Fibroblast of the aortic adventitia (primary cell): ENCODE measurements at places on chromosomes 7 and 10.

GRCh38 chr10:98259606-98260315 is 8.2 kb downstream of the LOXL4 start:
- DNase-seq: no peak

GRCh38 chr7:14892961-14893360 is 9.6 kb downstream of the DGKB start:
- no peak for DNase-seq

DNA sequence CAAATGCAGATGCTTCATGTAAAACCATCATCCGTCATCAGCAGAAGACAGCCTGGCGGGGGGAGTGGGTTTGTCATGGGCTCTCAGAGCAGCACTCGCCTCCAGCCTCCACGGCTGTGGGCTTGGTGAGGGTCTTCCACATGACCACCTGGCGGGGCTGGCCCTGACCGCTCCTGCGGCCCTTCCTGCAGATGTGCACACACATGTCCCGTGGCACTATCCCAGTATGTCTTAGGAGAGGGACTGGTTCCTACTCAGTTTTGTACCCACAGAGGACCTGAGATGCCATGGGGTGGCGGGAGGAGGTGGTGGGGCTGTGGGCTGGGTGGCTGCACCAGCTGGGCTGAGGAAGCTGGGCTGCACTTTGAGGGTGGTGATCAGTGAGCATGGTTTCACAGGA is 4.7 kb downstream of the IDI2 start:
- DNase-seq: no peak

GRCh38 chr7:155837126-155837479 is 24.8 kb upstream of the SHH start:
- DNase-seq: no peak

DNA sequence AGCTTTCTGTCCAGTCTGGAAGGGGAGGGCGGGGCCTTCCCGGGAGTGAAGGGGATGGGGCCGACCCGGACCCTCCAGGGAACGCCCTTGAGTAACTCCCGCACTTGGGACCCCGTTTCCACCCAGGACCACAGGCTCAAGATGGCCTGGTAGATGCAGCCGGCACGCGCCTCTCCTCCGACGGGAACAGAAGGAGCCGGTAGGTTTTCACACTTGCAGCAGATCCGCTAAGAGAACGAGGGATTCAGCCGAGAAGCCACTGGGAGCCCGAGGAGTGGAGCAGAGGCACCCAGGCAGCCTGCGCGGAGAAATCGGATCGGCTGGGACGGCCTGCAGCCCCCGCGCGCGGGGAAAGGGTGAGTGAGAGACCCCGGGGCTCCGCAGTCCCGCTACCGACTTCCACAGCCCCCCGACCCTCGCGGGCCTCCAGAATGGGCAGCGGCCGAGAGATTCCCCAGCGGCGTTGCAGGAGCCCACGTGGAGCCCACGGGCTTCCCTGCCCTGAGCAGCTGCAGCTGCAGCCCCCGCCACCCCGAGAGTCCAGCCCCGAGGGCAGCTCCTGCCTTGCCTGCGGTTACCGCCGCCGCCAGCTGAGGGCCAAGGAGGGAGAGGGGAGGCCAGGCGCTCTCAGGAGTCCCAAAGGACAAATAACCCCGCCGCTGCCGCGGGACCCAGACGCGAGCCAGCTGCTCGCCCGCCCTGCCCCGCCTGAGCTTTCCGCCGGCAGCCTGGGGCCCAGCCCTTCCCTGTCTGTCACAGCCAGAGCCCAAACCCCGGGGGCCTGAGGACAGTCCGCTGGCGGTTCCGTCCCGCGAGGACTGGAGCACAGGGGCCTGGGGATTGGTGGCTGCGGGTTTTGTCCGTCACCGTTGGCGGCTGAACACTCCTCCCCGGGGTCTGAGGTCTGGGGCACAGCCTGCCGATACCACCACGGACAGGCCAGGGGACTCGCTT is 21.8 kb downstream of the IFT22 start:
- no peak for DNase-seq

GRCh38 chr7:25886387-25887240 is 265.4 kb upstream of the NFE2L3 start:
- DNase-seq: no peak

DNA sequence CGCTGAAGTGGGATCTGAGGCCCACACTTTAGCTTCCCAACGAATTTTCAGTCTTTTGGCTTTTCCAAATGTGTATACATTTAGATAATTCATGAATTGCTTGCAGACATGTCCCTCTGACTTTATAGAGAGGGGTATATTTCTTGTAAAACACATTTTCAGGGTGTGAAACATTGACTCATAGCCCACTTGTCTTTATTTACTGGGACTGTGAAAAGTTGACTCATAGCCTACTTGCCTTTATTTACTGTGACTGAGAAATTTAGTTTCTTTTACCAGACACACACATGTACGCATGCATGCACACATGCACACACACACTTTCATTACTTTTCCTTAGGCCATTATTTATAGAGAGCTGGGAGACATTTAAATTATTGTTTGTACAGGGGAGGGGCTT is 79.1 kb downstream of the VTI1A start:
- no peak for DNase-seq

- DNase-seq: no peak
Observed at GRCh38 chr7:151575410-151575809, 55.7 kb upstream of the RHEB start.

DNA sequence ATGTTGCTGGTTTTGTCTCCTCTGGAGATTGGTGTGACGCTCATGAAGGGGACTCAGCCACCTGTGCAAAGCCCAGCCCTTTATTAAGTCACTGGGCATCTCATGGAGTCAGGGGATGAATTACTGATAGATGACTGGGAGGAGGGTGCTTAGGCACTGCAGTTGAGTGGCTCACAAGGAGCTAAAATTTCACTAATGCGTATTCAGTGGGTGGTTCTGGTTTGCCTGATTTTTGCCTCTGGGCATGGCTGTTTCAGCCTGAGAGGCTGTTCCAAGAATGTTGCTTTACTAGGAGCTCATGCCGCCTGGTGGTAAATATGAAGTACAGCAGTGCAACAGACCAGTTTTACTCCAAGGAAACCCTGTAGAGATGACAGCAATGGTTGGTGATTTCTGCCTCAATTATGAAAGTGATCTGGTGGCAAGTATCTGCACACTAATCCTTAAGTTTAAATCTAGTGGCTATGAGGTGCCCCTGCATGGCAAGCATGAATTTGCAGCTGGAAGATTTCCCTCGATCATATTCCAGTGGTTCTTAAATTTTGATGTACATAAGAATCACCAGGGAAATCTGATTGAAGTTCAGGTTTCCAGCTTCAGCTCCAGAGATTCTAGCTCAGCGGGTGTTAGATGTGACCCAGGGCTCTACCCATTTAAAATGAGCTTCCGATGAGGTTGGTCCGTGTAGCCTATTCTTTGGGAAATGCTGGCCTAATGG is 19.9 kb downstream of the ACTA2 start:
- DNase-seq: peak; percentile 91

DNA sequence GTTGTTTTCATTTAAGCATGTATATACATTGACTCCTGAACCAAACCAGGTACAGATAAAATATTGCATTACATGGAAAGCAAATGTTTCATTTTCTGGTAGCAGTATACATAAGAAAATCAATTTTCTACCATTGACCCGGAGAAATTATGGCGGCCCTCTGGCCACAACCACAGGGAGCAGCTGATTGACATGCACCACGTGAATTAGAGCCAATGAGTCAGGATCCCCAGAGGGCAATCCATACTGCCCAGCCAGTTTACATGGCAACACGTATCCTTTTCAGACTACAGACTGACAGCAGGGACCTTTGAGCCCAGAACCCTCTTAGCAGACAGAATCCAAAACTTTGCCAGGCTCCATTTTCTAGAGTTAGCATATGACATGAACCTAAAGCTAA is 272.2 kb upstream of the NEBL start:
- no peak for DNase-seq

DNA sequence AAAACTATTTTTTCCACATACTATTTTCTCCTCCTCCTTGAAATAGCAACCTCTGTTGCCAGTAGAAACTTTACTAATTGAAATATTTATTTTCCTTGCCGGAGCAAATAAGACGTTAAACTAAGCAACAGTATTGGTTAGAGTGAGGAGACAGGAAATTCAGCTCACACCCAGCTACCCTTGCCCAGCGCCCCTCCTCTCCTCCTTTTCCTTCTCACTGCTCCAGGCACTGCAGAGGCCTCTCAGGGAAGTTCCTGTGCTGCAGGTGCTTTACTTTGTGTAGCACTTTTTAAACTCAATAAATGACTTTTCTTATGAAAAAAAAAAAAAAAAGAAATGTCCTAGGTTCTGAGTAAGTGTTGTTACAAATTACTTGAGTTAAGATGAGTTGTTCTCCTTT is 134.0 kb downstream of the SEMA3E start:
- no peak for DNase-seq

- peak; percentile 90 for DNase-seq
Observed at GRCh38 chr10:22427890-22428571, 82.7 kb downstream of the SPAG6 start.

DNA sequence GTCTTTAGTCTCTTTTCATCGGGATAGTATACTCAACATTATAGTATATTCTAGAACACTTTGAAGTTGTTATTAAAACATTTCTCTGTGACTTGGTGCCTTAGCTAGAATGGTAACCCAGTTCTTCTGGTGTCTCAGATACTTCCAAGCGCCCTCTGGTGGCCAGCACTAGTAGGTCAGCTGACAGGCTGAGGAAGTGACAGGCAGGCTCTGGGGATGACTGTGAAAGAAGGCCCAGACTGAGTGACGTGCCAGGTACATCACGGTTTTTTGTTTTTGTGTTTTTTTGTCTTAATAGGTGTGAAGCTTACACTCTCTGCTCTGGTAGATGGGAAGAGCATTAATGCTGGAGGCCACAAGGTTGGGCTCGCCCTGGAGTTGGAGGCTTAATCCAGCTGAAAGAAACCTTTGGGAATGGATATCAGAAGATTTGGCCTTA is 5.1 kb downstream of the COMTD1 start:
- peak; percentile 89 for DNase-seq

- no peak for DNase-seq
Observed at GRCh38 chr10:79413196-79413595, 32.2 kb downstream of the ZCCHC24 start.

DNA sequence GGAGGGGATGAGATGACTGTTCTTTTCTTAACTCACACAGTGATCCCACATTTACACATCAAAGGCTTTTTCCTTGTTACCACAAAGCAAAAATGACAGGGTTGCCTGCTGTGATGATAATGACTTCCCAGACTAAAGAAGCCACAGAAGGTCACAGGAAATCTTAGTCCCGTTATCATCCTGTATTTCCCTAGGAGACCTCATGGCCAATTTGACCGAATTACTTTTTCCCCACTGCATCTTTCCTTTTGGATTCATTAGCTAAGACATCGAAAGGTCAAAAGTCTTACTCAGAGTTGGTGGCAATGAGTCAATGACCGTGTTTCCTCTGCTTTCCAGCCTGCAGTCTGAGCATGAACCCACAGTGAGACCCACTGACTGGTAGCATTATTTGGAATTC is 130.1 kb upstream of the INHBA start:
- no peak for DNase-seq

- DNase-seq: no peak
Observed at GRCh38 chr7:12716722-12717121, 29.3 kb downstream of the ARL4A start.

DNA sequence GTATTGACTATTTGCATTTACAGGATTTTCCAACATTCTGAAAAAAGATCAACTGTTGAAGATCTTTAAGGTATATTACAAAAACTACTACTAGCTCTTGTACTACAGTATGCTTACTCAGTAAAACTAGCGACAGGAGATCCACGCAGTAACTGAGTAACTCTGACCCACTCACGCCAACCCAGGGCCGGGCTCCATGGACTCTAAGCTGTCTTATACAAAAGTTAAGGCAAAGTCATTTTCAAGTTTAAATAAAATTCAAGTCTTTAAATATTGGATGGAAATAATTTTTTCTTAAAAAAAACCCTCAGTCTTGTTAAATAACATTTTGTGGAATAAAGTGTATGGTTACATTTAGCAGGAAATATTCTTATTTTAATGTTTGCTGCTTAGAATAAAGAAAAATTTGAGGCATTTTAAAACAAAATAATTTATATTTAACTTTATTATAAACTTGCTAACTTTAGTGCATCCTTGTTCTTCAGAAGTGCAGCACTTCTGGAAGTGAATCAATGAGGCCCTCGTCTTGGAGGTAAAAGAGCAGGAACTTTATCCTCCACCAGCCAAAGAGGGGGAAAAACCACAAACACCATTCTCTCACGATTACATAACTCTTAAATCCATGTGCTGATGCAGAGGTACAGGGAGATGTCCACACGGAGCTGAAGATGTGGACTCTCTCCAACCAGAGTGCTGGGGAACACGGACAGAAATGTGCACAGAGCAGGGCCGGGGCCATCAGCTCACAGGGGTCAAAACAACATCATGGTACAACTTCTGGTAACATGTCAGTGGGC is 119.9 kb downstream of the LARP4B start:
- DNase-seq: no peak

DNA sequence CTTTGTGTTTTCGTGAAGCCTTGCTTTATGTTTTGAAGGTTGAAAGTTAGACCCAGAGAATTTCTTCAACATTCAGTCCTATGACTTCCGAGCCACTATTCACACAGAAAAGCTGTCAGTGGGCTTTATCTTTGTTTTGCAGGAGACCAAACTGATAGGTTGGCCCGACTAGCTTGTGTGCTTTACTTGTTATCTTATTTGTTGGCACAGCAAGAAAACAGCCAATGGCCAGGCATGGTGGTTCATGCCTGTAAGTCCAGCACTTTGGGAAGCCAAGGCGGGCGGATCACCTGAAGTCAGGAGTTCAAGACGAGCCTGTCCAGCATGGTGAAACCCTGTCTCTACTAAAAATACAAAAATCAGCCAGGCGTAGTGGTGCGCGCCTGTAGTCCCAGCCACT is 16.0 kb upstream of the GDI2 start:
- DNase-seq: no peak

GRCh38 chr10:47092376-47092775 is 181.1 kb downstream of the PTPN20 start:
- DNase-seq: no peak

- DNase-seq: no peak
Observed at GRCh38 chr7:157567666-157568065, 230.9 kb downstream of the DNAJB6 start.

DNA sequence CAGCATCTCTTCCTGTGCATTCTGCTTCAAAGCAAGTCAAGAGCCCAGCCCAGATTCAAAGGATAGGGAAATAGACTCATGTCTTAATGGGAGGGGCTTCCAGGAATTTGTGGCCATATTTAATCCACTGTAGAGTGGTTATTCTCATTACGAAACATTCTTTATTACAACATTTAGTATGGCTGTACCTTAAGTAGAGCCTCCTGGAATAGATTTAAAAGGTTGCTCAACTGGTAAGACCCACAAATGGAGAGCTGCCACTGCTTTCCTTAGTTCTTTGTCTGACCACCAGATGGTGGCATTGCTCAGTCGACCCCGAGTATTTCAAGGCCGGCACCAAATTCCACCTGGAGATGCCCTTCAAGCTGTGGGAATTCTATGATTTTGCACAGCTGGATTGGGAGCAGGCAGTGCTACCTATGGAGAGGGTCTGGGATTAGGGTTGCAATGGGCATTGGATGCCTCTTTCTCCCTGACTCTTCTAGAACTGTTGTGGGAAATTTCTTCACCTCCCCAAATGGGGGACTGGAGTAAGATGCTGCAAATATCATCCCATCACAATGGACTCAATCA is 102.2 kb downstream of the RBM20 start:
- peak; percentile 83 for DNase-seq

- DNase-seq: peak; percentile 41
Observed at GRCh38 chr10:72802332-72802731, 91.2 kb upstream of the OIT3 start.

- DNase-seq: no peak
Observed at GRCh38 chr7:389911-390601, 100.1 kb downstream of the FOXL3 start.

GRCh38 chr7:135333200-135333599 is 99.6 kb downstream of the STRA8 start:
- peak; percentile 35 for DNase-seq
